ENCODE measurements at places on chromosomes 1 and 21. TPM values are rescaled to one million over a fixed set of nuclear protein-coding genes. Genes with fewer than 3 reads are reported as not detected.

DNA sequence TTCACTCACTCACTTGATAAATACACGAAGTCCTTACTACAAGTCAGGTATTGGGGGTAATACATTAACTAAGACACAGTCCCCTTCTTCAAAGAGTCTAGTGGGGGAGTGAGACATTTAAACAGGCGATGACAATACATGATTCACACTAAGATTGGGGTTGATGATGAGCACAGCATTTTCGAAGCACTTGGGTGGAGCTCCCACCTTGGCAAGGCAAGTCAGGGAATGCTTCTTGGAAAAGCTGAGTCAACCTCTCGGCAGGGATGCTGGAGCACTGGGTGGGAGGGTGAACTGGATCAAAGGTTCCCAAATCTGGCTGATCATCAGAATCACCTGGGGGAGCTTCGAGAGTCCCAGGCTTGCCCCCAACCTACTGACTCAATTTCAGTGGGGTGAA lies 57.9 kb upstream of the ENAH start:
- DNase-seq: no peak

DNA sequence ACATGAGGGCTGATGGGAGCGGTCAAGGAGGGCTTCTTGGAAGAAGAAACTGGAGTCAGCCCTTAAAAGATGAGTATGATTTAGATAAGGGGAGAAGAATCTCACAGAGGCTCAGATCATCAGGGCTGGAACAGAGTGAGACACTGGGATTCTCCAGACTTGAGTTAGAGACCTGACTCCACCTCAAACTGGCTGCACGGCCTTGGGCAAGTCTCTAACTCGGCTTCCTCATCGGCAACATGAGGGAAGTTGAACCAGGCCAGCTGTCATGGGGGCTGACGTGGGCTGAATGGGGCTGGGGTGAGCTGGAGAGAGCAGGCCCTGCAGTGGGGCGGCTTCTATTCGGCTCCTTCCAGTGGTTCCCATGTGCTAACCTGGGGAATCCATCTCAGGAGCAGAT lies 2.5 kb downstream of the C1QC start:
- no peak for DNase-seq

DNA sequence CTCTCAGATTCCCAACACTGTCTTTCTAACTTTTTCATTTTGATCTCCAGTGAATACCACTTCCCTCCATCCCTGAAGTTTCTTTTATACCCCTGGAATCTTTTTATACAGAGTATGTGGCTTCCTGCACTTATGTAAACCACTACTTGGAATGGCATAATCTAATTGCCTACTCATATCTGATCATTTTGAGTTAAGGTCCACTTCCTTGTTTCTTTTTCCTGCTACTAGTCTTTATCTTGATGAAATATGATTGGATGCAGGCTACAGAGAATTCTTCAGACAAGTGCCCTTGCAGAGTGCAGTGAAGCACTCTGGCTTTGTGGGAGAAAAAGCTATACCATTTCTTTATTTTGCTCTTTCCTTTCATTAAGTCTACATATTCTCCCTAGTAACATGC lies 325.3 kb upstream of the ADAMTS5 start:
- no peak for DNase-seq

GRCh38 chr1:168443899-168444298 lies 99.9 kb downstream of the XCL2 start:
- DNase-seq: no peak

DNA sequence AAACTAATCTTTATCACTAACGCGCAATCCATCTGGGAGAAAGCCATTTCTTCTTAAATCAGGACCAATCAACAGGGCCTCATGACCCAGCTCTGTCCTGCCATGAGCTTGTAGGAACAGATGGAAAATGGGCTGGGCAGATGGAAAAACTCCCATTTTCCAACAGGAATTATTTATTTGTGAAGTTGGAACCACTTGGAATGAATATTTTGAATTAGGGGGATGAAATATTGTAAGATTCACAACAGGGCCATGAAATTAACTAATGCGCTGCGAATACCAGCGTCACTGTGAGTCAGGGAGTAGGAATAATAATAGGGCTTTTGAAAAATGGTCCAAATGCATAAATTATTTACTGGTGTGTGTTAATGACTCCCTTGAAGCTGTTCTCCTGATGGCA lies 53.1 kb upstream of the CYP2J2 start:
- DNase-seq: no peak

The CELF3 gene
- 22.6 TPM for total RNA-seq

The SFN gene
- total RNA-seq: 0.44 TPM

The LY9 gene
- total RNA-seq: not detected

All from progenitor cell of endocrine pancreas (in vitro differentiated cells).